Right ventricle myocardium superior (tissue), 1 donor: ENCODE measurements at places on chromosomes 2 and 18. TPM values are rescaled to one million over a fixed set of nuclear protein-coding genes. Genes with fewer than 3 reads are reported as not detected.

Gene SEMA4C
- 18.2 TPM for total RNA-seq

Gene CYP1B1
- 17.1 TPM for total RNA-seq

Gene OR6B2
- total RNA-seq = not detected

Gene AMER3
- not detected for total RNA-seq

Gene GNLY
- total RNA-seq = 1.7 TPM

Gene ZEB2
- 81.0 TPM for total RNA-seq

Gene ACOXL
- total RNA-seq = not detected

Gene TTC31
- 8.4 TPM for total RNA-seq

DNA sequence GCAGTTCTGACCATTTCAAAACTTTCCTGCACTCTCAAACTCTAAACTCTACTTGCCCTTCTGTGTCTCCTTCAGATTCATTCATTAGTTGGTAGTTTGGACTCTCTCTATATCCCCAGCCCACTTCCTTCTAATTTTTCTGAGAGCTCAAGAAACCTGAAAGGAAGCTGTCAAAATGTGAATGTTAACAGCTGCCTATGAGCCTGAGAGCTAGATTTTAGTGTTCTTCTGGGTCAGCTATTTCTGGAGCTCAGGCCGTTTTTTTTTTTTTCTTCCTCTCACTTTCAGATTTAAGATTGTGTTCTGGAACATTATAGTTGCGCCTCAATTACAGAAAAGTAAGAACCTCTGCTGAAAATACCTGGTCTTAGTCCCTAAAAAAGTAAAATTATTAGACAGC is 73.1 kb downstream of the RTN4 start:
- DNase-seq = no peak

- no peak for DNase-seq
These were observed 1169.6 kb upstream of the CRIM1 start for GRCh38 chr2:35185861-35186412.

- no peak for DNase-seq
These were observed 172.1 kb downstream of the NEDD4L start for GRCh38 chr18:58216071-58216481.

- DNase-seq = no peak
These were observed 785 bp downstream of the ZNF892 start for GRCh38 chr2:95208106-95208505.

GRCh38 chr18:36635414-36636096 is 193.2 kb downstream of the TPGS2 start:
- no peak for DNase-seq

DNA sequence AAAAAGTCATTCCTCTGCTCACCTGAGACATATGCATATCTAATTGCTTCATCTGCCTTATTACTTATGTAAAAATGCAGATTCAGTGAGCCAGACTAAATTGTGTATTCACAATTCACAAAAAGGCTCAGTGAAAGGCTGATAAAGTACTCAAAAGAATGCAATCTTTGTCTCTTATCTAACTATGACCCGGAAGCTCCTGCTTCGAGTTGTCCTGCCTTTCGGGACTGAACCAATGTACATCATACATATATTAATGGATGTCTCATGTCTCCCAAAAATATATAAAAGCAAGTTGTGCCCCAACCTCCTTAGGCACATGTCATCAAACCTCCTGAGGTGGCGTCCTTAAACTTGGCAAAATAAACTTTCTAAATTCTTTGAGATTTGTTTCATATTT is 120.5 kb downstream of the SCN3A start:
- no peak for DNase-seq

- DNase-seq = peak; percentile 21
These were observed 165.5 kb downstream of the HDAC4 start for GRCh38 chr2:239235311-239235710.

GRCh38 chr2:56416500-56417176 is 232.8 kb downstream of the CCDC85A start:
- DNase-seq = no peak

- no peak for DNase-seq
These were observed 49.6 kb downstream of the FRZB start for GRCh38 chr2:182816866-182817265.

GRCh38 chr2:115119086-115119485 is 676.6 kb downstream of the DPP10 start:
- DNase-seq = no peak

GRCh38 chr2:47429795-47430194 is 26.8 kb downstream of the MSH2 start:
- DNase-seq = no peak

DNA sequence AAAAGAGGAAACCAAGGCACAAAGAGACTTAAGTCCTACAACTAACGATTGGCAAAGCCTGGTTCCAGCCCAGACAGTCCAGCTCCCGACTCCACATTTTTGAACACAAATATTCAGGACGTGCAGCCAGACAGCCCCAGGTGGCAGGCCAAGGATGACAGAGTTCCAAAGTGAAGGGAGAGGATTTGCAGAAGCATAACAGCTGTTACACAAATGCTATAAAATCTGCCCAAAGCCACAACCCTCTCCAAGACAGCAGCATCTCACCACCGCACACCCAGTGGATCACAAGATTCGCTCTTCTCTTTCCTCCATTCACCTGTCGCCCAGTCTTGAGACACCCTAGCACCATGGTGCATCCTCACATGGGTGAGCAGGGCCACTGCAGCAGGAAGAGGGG is 227.1 kb upstream of the ID2 start:
- DNase-seq = no peak
